Panc1 (cell line): ENCODE measurements at places on chromosomes 7 and 10. TPM values are rescaled to one million over a fixed set of nuclear protein-coding genes. Genes with fewer than 3 reads are reported as not detected.

Gene LRRC61
- total RNA-seq = 13.8 TPM

Gene HMX2
- 2.7 TPM for total RNA-seq

Gene CUBN
- 1.3 TPM for total RNA-seq

Gene RSU1
- total RNA-seq = 55.6 TPM

Gene LRIT1
- total RNA-seq = not detected

Gene GBX1
- total RNA-seq = not detected

Gene PTPRZ1
- 0.05 TPM for total RNA-seq
